HT-29 (cell line): ENCODE measurements at places on chromosomes 2 and 18. TPM values are rescaled to one million over a fixed set of nuclear protein-coding genes. Genes with fewer than 3 reads are reported as not detected.

DNA sequence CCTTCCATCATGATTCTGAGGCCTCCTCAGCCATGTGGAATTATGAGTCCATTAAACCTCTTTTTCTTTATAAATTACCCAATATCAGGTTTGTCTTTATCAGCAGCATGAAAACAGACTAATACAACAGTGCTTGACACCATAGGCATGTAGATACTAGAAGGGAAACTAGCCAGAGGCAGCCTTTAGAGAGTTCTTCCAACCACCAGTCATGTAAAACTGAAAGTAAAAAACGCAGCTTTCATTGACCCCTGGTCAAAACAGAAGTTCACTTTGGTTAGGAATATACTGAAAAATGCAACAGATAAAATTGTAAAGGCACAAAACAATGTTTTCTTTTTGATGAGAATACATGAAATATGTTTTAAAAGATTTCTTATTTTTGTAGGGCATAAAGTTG, 122.8 kb upstream of the L3MBTL4 start:
- no peak for DNase-seq

GRCh38 chr2:38934742-38935141, 45.1 kb downstream of the ARHGEF33 start:
- no peak for DNase-seq

The USP37 gene
- 3.9 and 4.1 TPM in 2 replicates for total RNA-seq

The HJURP gene
- 25.8 and 28.4 TPM in 2 replicates for total RNA-seq

DNA sequence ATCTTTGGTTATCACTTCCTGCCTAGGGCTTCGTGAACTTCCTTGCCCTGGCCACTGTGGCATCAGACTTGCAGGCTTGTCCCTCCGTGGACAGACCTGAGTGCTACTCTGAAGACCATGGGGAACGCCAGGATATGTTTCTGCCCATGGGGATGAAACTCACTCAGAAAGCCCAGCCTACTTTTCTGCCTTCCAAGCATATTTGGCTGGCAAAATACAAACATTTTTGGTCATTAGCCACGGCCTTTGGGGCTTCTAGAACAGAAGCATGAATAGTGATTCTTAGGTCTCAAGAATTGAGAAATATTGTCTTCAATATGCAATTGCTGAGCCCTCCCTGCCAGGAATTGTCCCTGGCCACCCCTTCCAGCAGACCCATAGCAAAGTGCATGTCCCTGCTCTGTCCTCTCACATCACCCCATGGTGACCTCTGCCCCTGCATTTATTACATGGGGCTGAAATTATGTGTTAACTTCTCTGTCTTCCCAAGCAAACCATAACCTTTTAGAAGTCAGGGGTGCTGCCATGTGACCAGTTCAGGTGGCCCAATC, 152.4 kb downstream of the OSR1 start:
- no peak for DNase-seq

The COL5A2 gene
- 0.21 TPM in 1 of 2 replicates, not detected in the other for total RNA-seq

DNA sequence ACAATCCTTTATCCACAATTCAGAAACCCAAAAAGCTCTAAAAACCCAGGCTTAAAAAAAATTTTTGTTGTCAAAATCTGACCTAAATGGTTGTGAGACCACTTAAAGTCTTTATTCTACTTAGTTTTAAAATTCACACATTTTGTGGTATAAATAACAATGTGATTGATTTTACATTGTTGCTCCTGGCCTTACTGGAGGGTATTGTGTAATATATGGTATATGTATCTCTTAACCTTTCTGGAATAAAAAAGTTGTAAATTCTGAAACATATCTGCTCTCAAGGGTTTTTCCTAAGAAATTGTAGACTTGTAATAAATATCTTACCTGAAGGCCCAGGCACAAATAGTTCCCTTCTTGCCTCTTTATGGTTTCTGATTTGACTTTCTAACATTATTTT, 73.3 kb upstream of the PNPT1 start:
- no peak for DNase-seq

DNA sequence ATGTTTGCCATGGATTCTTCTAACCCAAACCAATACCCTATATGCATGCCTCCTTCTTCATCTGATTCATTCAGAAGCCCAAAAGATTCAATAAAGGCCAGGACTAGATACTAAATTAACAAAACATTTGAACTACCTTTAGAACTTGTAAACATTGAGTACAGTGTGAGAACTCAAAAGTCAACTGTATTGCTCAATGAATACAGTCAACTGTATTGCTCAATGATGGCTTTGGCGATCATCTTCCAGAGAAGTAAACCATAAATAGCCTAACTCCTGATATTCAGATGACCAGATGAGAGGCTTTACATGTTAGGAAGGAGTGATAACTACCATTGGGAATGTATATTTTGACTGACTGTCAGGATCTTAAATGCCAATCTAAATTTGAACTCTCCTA, 206.5 kb upstream of the ITGA4 start:
- no peak for DNase-seq

GRCh38 chr2:60172801-60173200, 380.7 kb downstream of the BCL11A start:
- DNase-seq, result no peak

DNA sequence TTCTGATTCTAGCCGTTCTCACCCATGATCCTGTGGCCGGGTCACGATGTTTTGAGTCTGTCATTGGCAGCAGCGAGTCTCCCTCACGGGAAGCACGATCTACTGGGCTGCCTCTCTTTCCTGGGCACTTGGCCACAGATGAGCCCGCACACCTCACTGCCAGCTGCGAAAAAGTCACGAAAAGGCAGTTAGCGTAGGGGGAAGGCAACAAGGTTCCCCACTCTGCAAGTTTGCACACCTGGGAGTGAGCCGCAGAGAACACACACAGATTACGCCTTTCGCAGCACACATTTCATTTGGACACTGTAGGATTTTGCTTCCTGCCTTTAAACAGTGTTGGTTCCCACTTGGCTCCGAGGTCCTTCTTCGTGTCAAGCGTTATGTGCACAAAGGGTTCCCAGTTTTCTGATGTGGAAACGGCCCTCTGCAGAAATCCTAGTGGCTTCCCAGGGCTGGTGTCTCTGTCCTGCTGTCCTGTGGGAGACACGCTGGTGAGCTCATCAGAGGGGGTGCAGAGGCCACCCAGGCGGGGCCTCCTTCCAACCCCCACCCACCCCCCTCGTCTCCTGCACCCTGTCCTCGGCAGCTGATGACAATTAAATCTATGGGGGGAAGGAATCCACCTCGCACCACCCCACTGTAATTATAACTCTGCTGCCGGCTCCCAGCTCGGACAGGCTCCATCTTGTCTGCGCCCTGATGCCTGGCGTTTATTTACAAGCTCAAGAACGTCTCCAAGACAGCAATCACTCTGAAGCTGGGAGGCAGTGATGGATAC, 157.3 kb upstream of the SALL3 start:
- DNase-seq, result no peak

GRCh38 chr18:13380691-13381070, 162.1 kb downstream of the LDLRAD4 start:
- no peak for DNase-seq

DNA sequence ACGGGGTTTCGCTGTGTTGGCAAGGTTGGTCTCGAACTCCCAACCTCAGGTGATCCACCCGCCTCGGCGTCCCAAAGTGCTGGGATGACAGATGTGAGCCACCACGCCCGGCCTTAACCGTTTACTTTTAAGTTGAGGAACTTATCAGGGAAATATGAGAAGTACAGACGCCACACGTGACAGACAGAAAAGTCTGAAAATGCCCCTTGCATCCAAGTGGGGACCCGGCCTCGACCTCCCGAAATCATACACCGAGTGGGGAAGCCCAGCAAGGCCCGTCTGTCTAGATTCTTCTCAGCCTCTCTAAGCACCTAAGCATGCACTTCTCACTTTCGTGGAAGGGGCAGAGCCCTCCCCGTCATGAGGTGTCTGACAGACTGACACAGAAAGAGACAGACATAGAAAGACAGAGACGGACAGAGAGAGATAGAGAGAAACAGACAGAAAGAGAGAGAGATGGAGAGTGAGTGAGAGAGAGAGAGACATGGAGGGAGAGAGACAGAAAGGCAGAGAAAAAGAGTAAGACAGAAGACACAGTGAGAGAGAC, 107.3 kb upstream of the ANKRD30BL start:
- no peak for DNase-seq

DNA sequence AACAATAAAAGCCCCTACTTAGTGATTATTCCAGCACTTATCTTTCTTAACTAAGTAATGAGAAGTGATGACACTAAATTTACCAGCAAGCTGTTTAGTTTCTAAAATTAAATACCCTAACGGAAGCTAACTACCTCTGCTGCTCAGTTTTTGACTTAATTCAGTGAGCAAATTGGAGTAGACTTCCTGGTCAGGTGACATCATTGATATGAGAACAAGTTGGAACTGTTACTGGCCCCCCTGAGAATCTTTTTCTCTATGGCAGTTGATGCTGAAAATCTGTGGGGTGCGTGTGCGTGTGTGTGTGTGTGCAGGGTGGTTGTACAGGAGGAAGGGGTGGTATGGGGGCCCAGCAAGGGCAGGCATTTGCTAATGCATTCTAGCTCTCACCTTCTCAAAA, 35.5 kb upstream of the BMP10 start:
- no peak for DNase-seq

DNA sequence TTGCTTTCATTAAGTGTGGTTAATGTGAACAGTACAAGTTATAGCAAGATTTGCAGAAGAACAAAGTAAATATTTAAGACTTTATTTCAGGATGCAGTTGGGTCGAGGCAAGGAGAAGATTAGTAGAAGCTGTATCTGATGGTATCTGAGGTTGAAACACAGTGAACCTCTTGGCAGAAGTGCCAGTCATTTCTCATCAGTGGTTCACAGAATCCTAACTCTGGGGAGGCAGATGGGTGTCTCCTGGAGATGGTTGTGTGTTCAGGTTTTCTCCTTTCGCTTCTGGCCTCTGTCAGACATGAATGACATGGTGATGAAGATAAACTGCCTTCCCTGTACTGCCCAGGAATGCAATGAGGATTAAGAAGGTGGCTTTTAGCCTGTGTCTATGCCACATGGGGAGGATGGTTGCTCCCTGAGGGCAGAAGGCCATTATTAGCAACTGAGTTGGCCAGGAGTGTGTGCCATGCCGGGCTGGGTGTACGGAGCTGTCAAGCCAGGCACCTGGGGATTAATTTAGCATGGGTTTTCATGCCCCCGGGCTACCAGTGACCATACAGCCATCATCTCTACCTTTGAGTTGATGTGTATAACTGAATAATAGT, 28.0 kb downstream of the MGAT5 start:
- DNase-seq, result no peak

GRCh38 chr2:107669335-107669734, 157.4 kb upstream of the RGPD4 start:
- no peak for DNase-seq

DNA sequence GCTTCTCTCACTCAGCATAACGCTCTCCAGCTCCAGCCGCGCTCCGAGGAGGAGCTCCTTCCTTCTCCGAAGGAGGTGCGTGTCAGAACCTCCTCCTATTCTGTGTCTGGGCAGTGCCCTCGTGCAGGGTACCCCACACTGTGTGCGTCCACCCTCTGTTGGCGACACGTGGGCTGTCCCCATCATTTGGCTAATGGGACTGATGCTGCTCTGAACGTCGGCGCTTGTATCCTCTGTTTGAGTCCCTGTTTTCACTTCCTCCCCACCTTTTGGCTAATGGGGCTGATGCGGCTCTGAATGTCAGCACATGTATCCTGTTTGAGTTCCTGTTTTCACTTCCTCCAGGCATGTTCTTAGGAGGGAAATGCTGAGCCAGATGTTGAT, 22.2 kb downstream of the KCNG2 start:
- DNase-seq, result no peak

GRCh38 chr2:9556121-9556743, 602 bp upstream of the ADAM17 start:
- peak; percentile 42 for DNase-seq

GRCh38 chr2:208791257-208791656, 384.7 kb downstream of the PTH2R start:
- no peak for DNase-seq

The PSD4 gene
- total RNA-seq, result 85.5 and 90.1 TPM in 2 replicates
